ENCODE measurements at places on chromosomes 5 and 9. TPM values are rescaled to one million over a fixed set of nuclear protein-coding genes. Genes with fewer than 3 reads are reported as not detected.

Gene CCDC107
- 9.3 TPM for total RNA-seq

GRCh38 chr9:79763671-79764285 lies 192.0 kb downstream of the TLE4 start:
- no peak for DNase-seq

Gene AK8
- not detected for total RNA-seq

DNA sequence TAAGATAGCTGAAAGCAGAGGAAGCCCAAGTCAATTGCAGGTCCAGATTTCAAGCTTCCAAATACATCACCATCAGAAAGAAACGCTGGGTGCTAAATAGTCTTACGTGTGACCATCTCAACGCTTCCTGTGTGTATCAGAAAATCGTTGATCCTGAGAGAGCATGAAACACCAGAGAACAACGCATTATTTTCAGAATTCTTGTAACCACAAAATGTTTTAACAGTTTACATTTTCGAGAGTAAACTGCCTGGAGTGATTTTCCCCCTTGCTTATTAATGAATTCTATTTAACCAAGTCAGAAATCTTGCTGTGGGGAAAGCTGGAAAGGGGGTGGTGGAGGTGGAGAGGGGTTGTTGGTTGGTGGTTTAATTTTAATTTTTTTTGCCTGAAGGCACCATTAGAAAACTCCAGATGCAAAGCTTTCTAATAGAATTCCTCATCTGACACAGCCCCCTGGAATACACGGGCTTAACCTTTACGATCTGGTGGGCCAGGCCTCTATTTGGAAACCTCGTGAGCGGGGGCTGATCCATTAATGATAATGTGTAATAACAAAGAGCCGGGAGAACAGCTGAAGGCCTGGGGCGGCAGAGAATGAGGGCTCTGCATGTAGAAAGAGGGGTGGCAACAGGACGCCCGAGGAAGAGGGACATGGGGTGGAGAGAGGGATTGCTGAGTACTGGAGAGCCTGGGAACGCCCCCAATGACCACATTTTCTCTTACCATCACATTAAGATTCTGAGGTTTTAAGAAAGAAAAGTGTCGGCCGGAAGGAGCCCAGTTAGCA lies 124.5 kb upstream of the NFIB start:
- no peak for DNase-seq

DNA sequence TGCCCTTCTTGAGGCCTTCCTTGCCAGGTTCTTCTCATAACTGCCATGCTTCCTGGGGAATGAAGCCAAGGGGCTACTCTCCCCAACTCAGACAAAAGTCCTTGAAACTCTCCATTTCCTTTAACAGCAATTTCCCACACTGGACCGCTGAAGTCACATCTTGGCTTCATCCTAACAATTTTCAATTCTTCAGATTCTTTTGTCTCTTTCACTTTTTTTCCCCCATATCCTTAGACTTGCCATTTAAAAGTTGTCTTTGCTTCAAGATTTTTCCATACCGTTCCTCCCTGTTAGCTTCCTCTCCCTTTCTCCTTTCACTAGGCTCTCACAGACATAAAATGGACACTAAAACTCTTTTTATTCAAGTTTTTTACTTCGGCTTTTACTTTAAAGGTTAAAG lies 93.1 kb upstream of the ITGA1 start:
- DNase-seq = no peak

GRCh38 chr5:3186736-3187405 lies 408.8 kb upstream of the IRX1 start:
- DNase-seq = no peak

All from HT1080 (cell line).